H1 (cell line): ENCODE measurements at places on chromosomes 5 and 9. TPM values are rescaled to one million over a fixed set of nuclear protein-coding genes. Genes with fewer than 3 reads are reported as not detected.

DNA sequence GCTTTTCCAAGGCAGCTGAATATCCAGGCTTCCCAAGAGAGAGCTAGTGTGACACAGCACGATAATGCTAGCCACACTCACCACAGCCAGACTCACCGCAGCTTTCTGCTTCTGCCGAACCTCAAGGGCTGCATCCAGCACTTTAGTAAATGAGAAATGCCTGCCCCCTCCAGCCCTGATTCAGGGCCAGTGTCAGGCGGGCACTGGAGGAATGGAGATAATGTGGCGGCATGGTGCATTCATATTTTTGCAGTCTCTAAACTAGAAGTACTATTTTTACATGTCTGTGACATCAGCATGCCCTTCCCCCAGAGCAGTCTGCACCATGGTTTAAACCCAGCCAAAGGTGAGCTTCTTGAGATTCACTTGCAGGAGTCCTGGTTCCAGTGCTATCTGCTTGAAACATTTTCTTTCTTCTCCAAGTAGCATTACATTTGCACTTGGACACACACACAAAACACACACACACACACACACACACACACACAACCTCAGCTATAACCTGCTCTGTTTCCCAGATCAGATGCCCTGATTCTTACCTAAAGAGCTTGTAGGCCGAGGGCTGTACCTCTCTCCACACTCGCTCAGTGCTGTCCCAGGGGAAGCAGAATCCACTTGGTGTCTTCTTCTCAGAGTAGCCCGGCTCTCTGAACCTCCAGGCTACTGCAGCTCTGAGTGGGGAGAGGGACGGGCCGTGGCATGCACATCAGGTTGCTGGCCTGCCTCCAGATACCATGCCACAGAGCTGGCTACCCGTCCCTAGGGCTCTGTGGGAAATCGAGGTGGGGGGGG lies at the start of gene FGF1:
Gene FGF1, minus strand, starts transcription at position 673 of the 792 bp plus-strand sequence. CDS start 71,963 bp downstream, outside the sequence.
- DNase-seq, result no peak

- DNase-seq, result no peak
Measured at GRCh38 chr9:13322828-13323550, 43.5 kb upstream of the MPDZ start.

- no peak for DNase-seq
Measured at GRCh38 chr5:61263561-61264272, 68.3 kb upstream of the ZSWIM6 start.

DNA sequence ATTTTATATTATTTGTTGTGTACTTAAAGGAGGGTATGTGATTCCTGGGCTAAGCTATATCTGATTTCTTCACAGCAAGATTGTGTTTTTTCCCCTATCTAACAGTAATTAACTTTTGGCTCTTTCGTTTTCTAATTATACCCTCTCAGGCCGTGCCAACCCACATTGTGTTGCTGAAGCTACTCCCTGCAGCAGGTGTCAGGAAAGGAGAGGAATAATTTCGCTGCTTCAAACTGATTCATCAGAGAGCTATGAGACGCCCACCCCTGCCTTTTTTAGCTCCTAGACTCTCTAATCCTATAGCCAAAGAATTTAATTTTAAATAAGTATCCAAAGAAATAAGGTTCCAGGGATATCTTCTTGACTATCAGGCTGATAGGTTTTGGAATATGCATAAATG lies 3.8 kb downstream of the CAVIN4 start:
- DNase-seq, result no peak

The C5orf52 gene
- total RNA-seq, result not detected in 2 replicates

The RPS14 gene
- total RNA-seq, result 2,548 and 2,599 TPM in 2 replicates

The KLHL3 gene
- 10.5 and 13.7 TPM in 2 replicates for total RNA-seq

DNA sequence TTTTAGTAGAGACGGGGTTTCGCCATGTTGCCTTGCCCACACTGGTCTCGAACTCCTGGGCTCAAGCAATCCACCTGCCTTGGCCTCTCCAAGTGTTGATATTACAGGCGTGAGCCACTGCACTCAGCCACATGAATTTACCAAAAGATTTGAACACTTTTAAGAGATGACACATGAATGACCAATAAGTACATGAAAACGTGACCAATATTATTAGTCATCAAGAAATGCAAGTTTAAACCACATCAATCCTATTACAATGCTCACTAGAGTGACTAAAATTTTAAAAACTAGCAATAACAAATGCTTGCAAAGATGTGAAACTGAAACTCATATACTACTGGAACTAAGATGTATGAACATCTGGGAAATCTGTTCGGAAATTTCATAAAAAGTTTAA lies 54.3 kb downstream of the NR6A1 start:
- DNase-seq, result no peak

DNA sequence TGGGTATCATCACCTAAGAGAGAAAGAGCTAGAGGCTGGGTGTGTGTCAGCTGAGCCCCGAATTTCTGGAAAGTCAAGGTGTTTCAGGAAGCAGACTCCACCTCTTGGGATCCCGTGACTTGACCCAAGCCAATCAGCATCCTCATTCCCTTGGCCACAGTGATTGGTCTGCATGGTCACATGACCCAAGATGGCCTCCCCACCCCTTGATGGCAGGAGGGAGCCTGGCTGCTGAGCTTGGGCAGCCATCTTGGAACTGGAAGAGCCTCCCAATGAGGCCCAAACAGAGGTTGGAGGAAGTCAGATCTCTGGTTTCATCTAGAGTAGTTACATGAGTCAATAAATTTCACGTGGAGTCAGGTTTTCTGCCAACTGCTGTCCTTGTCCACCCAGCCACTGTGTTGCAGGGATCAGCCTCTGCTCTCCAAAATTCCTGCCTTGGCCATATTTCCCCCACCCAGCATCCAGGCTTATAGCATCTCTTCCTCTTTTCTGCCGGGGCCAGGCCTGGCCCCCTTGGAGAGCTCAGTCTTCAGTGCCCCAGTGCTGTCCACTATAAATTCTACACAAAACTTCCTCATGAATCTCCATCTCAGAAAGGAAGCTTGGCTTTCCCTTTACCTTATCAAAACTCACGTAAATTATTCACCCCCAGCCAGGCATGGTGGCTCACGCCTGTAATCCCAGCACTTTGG lies 17.2 kb upstream of the SUSD3 start:
- no peak for DNase-seq

DNA sequence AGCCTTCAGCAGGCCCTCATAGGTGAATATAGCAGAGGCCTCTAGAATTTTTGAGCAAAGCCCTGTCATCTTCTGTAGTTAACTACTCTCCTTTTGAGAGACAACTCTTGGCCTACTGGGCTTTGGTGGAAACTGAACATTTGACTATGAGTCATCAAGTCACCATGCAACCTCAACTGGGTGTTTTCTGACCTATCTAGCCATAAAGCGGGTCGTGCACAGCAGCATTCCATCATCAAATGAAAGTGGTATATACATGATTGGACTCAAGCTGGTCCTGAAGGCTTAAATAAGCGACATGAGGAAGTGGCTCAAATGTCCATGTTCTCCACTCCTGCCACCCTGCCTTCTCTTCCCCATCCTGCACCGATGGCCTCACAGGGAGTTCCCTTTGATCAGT lies 1115.5 kb downstream of the TAF11L14 start:
- no peak for DNase-seq

The NPR2 gene
- total RNA-seq, result 11.0 and 14.3 TPM in 2 replicates

DNA sequence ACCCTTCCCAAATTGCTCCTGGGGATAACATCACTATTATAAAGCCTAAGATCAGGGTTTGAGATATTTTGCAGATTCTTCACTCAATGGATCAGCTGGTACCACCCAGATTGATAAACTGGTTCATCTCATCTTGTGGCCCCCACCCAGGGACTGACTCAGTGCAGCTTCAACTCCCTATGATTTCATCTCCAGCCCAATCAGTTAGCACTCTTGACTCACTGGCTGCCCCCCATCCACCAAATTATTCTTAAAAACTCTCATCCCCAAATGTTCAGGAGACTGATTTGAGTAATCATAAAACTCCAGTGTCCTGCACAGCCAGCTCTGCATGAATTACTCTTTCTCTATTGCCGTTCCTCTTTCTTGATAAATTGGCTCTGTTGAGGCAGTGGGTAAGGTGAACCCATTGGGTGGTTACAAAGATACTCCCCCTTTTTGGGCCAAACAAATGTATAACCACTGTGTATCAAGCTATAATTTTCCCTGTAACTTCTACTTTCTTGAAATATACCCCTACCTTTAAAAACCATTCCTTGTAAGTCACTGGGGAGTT lies 263.3 kb upstream of the IL12B start:
- no peak for DNase-seq

DNA sequence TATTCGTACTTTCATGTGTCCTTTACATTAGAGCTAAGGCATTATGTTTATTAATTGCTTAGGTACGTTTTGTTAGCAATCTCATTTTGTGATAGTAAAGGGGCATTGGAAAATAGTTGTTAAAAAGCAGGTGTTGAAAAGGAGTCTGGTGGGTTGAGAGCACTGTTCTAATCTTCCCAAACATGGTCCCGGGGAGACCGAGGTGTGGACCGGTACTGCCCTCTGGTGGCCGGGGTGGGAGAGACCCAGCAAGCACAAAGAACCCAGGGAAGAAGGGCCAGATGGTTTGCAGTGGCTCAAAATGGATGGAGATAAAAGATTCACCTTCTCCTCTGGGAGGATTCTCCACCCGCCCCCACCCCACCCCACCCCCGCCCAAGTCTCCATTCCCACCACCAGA lies 26.1 kb downstream of the IDNK start:
- DNase-seq, result peak; percentile 89

The CCNO gene
- 0.27 and 0.41 TPM in 2 replicates for total RNA-seq

- DNase-seq, result no peak
Measured at GRCh38 chr5:124521461-124522230, 224.8 kb downstream of the ZNF608 start.

DNA sequence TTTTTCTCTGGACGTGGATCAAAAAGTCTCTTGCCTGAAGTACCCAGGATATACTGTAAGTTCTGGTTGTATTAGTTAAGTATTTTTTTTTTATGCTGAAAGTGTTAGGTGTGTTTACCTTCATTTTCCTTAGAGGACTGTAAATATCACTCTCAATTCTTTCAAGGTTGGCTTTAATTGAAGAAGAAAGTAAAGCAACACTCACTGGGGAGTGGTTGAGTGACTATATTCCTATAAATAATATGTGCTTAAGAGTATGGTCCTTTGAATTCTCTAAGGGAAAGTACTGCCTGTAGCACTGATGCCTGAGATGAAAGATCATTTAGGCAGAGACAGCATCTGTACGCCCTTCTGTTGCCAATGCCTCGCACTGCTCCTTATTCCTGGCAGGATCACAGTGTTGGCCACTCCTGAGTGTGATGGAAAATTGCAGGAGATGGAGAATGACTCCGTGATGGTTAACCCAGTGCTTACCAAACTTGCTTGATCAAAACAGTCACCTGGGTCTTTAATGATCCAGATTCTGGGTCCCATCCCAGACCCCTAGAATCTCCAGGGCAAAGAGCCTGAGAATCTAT lies 182.0 kb upstream of the MPDZ start:
- no peak for DNase-seq

- no peak for DNase-seq
Measured at GRCh38 chr5:14569948-14570691, 11.5 kb upstream of the OTULINL start.

DNA sequence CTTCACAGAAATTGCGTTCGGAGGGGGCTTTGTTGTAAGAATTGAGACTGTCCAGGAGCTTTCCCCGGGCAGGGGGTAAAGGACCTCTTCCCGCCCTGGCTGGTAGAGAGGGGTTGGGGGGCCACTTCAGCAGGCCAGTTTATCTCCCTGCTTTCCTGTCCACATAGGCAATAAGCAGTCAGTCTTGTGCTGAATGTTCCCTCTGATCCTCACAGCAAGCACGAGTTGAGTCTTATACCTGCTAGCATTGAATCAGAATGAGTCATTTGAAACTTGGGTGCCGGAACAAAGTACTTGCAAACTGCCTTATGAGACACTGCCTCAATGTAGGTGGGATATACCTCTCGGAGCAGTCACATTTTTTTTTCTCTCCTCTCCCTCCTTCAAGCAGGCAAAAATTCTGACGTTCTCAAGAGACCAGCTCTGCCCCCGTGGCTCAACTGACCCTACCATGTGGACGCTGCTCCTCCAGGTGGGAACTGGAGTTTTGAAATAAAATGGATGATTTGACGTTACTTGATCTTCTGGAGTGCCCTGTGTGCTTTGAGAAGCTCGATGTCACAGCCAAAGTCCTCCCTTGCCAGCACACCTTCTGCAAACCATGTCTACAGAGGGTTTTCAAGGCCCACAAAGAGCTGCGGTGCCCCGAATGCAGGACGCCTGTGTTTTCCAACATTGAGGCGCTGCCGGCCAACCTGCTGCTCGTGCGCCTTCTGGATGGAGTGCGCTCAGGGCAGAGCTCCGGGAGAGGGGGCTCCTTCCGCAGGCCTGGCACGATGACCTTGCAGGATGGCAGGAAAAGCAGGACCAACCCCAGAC lies 1.3 kb downstream of the SH3RF2 start:
- peak; percentile 13 for DNase-seq

The NANS gene
- total RNA-seq, result 64.0 and 67.3 TPM in 2 replicates
